ENCODE measurements at places on chromosomes 7 and 10. TPM values are rescaled to one million over a fixed set of nuclear protein-coding genes. Genes with fewer than 3 reads are reported as not detected.

PDIA4 gene
- 90.1 TPM for total RNA-seq

SYCE1 gene
- 0.66 TPM for total RNA-seq

WAC gene
- 103 TPM for total RNA-seq

GJD4 gene
- total RNA-seq, result not detected

STRIP2 gene
- total RNA-seq, result 41.3 TPM

VWDE gene
- 2.3 TPM for total RNA-seq

LRRD1 gene
- total RNA-seq, result not detected

MBL2 gene
- total RNA-seq, result not detected

TMEM213 gene
- not detected for total RNA-seq

SKIDA1 gene
- 0.54 TPM for total RNA-seq

GRCh38 chr7:31633467-31633866 is 53.5 kb upstream of the PPP1R17 start:
- no peaks in the 10 kb centered on the region for H3K27me3 ChIP-seq
- no peak for DNase-seq
- no peak overlapping the region for H3K4me3 ChIP-seq
- H3K4me1 ChIP-seq, result no peaks in the 10 kb centered on the region

DNA sequence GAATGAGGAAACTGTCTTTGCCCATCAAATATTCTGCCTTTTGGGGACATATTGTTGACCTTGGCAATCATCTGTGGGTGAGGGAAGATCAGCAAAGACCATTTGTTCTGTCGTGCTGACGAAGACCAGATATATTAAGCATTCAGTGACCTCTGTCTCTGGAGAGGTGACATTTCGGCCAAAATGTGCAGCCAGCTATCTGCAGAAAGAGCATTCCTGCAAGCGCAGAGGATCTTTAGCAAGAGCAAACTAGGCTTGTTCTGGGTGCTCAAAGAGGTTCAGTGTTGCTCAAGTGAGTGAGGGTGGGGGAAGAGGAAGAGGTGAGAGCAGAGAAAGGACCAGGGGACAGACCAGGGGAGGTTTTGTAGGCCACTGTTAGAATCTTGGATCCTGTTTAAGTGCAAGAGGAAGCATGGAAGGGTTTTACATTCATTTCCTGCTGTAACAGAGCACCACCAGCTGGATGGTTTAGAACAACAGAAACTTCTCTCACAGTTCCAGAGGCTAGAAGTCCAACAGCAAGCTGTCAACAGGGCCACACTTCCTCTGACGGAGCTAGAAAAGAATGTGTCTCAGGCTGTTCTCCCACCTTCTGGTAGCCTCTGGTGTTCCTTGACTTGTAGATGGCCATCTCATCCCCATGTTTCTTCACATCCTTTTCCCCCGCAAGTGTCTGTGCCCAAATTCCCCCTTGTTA is 11.2 kb downstream of the C10orf120 start:
- no peaks in the 10 kb centered on the region for H3K36me3 ChIP-seq
- no peak overlapping the region for H3K27ac ChIP-seq
- H3K27me3 ChIP-seq, result peaks cover 27% of the 10 kb centered on the region
- no peak for DNase-seq
- no peaks in the 10 kb centered on the region for H3K4me1 ChIP-seq

GRCh38 chr10:109317746-109318366 is 605.5 kb downstream of the XPNPEP1 start:
- H3K27me3 ChIP-seq, result no peaks in the 10 kb centered on the region
- H3K36me3 ChIP-seq, result no peaks in the 10 kb centered on the region
- no peak overlapping the region for H3K4me3 ChIP-seq
- no peak overlapping the region for H3K27ac ChIP-seq

GRCh38 chr7:22722536-22723180 is 4.3 kb upstream of the IL6 start:
- H3K4me3 ChIP-seq, result no peak overlapping the region
- H3K4me1 ChIP-seq, result peaks cover 23% of the 10 kb centered on the region
- no peaks in the 10 kb centered on the region for H3K36me3 ChIP-seq
- peaks cover 18% of the 10 kb centered on the region for H3K27me3 ChIP-seq
- DNase-seq, result no peak
- no peak overlapping the region for H3K27ac ChIP-seq

- peaks cover 9% of the 10 kb centered on the region for H3K27me3 ChIP-seq
- no peaks in the 10 kb centered on the region for H3K4me1 ChIP-seq
- no peaks in the 10 kb centered on the region for H3K36me3 ChIP-seq
- no peak overlapping the region for H3K27ac ChIP-seq
- H3K4me3 ChIP-seq, result no peak overlapping the region
Measured at GRCh38 chr7:69670701-69671100, 72.4 kb downstream of the AUTS2 start.

GRCh38 chr10:131860806-131861440 is 39.9 kb upstream of the PPP2R2D start:
- H3K36me3 ChIP-seq, result no peaks in the 10 kb centered on the region
- no peak for DNase-seq
- H3K27me3 ChIP-seq, result peaks cover 5% of the 10 kb centered on the region

GRCh38 chr10:11009471-11010308 is 8.0 kb upstream of the CELF2 start:
- H3K36me3 ChIP-seq, result no peaks in the 10 kb centered on the region
- H3K27me3 ChIP-seq, result peaks cover 50% of the 10 kb centered on the region
- peaks cover 38% of the 10 kb centered on the region for H3K4me1 ChIP-seq
- peak; percentile 52 for DNase-seq

DNA sequence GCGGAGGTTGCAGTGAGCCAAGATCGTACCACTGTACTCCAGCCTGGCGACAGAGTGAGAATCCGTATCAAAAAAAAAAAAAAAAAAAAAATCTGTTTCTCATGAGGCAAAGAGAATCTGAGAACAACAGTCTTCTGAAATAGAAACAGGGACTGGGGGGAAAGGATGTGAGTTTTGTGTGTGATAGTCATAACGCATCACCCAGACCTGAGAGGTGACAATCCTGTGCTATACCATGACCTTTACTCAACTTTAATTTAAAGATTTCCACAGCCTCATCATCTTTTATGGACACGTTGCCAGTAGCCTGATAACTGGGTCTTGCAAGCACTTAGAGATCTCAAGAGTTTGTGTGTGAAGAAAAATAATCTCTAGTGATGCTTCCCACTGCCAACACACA is 2.3 kb downstream of the ATXN7L1 start:
- DNase-seq, result peak; percentile 24
- peak overlapping the region; percentile 82 for H3K4me3 ChIP-seq
- H3K27ac ChIP-seq, result peak overlapping the region; percentile 39

GRCh38 chr7:74722153-74722552 is 51.7 kb upstream of the NCF1 start:
- no peak overlapping the region for H3K27ac ChIP-seq
- no peak for DNase-seq
- H3K4me1 ChIP-seq, result peaks cover 9% of the 10 kb centered on the region
- H3K4me3 ChIP-seq, result no peak overlapping the region
- no peaks in the 10 kb centered on the region for H3K27me3 ChIP-seq

GRCh38 chr7:7771452-7771851 is 53.0 kb upstream of the RPA3 start:
- H3K4me1 ChIP-seq, result peaks cover 28% of the 10 kb centered on the region
- no peaks in the 10 kb centered on the region for H3K27me3 ChIP-seq
- no peaks in the 10 kb centered on the region for H3K36me3 ChIP-seq

GRCh38 chr10:26485150-26485941 is 47.2 kb downstream of the APBB1IP start:
- H3K4me3 ChIP-seq, result no peak overlapping the region
- H3K27ac ChIP-seq, result peak overlapping the region; percentile 78
- no peaks in the 10 kb centered on the region for H3K27me3 ChIP-seq
- peaks cover 12% of the 10 kb centered on the region for H3K36me3 ChIP-seq

GRCh38 chr10:381805-382204 is 246.6 kb downstream of the ZMYND11 start:
- DNase-seq, result no peak
- peaks cover 8% of the 10 kb centered on the region for H3K36me3 ChIP-seq
- H3K4me3 ChIP-seq, result no peak overlapping the region
- H3K4me1 ChIP-seq, result peaks cover 19% of the 10 kb centered on the region

- no peaks in the 10 kb centered on the region for H3K27me3 ChIP-seq
- H3K4me3 ChIP-seq, result no peak overlapping the region
- peaks cover 59% of the 10 kb centered on the region for H3K36me3 ChIP-seq
- H3K4me1 ChIP-seq, result peaks cover 24% of the 10 kb centered on the region
- peak overlapping the region; percentile 19 for H3K27ac ChIP-seq
Measured at GRCh38 chr7:100351657-100352058, 6.3 kb upstream of the PILRB start.

GRCh38 chr10:104735036-104735756 is 94.1 kb downstream of the SORCS3 start:
- H3K36me3 ChIP-seq, result no peaks in the 10 kb centered on the region
- no peak overlapping the region for H3K4me3 ChIP-seq
- no peak overlapping the region for H3K27ac ChIP-seq
- no peaks in the 10 kb centered on the region for H3K4me1 ChIP-seq
- peaks cover 10% of the 10 kb centered on the region for H3K27me3 ChIP-seq
- no peak for DNase-seq

DNA sequence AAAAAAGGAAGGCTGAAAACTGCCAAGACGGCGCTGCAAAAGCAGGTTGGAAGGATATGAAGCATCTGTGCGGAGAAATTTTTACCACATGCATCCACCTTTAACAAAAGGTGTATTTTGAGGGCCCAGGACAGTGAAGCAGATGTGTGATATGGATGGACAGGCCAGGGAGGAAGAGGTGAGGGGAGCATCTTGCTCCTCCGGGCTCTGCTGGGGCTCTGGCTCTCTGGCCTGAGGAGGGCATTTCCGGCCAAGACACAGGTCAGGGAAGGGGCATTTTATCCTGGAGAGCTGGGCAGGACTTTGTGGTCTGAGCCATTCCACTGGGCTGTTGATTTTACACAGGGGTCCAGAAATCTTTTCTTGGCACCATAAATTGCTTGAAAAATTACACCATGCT is 175.1 kb downstream of the ZMYND11 start:
- no peaks in the 10 kb centered on the region for H3K36me3 ChIP-seq
- no peak overlapping the region for H3K27ac ChIP-seq
- no peak overlapping the region for H3K4me3 ChIP-seq
- H3K27me3 ChIP-seq, result no peaks in the 10 kb centered on the region

DNA sequence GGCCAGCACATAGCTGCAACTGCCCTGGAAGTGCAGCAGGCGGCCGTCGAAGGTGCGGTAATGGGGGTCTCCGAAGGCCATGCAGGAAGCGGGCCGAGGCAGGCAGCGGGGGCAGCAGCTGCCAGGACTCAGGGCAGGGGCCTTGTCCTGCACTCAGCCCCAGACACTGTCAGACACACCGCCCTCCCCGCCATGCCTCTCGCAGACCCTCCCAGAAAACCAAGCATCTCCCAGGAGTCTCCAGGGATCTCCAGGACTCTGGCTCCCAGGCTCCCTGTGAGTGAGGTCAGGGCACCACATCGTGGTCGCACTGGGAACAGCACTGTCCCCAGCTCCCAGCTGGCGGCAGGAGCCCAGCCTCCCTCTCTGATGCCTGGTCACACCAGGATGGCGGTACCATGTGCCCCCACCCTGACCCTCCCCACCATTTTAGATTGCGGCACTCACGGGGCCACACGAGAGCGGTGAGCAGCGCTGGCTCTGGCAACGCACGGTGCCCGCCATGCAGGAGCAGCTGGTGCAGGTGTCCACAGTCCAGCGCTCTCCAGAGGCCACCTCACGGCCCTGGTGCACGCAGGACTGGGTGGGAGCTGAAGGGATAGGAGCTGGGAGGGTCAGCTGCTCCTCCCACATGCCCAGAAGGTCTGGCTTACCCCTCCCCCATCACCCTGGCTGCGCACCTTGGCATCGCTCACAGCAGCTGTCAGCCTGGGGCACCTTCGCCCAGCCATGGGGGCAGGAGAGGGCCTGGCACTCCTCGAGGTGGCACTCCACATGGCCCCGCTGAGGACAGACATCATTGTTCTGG is 17.5 kb downstream of the ATP6V1F start:
- no peak for DNase-seq
- no peak overlapping the region for H3K27ac ChIP-seq
- no peaks in the 10 kb centered on the region for H3K4me1 ChIP-seq
- H3K4me3 ChIP-seq, result no peak overlapping the region
- H3K27me3 ChIP-seq, result no peaks in the 10 kb centered on the region

- H3K27ac ChIP-seq, result peak overlapping the region; percentile 90
- H3K4me1 ChIP-seq, result peaks cover 72% of the 10 kb centered on the region
- peaks cover 61% of the 10 kb centered on the region for H3K36me3 ChIP-seq
- DNase-seq, result no peak
Measured at GRCh38 chr10:70162151-70162891, 8.0 kb downstream of the SAR1A start.

DNA sequence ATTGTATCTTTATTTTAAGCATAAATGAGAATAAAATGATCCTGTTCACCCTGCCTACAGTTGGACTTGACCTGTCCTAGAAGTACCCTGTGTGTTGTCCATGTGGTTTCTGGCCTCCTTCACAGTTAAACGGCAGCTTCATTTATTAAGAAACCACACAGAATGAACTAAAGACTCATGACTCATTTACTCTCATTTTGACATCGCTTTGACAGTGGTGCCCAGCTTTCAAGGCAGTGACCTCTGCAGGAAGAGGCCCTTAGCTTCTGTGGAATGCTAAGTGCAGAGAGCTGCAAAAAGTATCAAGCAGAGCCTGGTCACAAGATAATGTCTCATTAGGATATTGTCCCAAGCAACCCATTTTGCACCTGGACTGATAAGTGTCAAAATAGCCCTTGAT is 93.4 kb downstream of the AVL9 start:
- no peaks in the 10 kb centered on the region for H3K27me3 ChIP-seq
- H3K36me3 ChIP-seq, result peaks cover 25% of the 10 kb centered on the region
- H3K27ac ChIP-seq, result peak overlapping the region; percentile 4
- no peak overlapping the region for H3K4me3 ChIP-seq
- peak; percentile 27 for DNase-seq

- H3K4me1 ChIP-seq, result no peaks in the 10 kb centered on the region
- peaks cover 9% of the 10 kb centered on the region for H3K27me3 ChIP-seq
- H3K36me3 ChIP-seq, result no peaks in the 10 kb centered on the region
- no peak for DNase-seq
Measured at GRCh38 chr7:13037216-13037615, 349.8 kb downstream of the ARL4A start.
